Left renal pelvis (tissue), 4 donors: ENCODE measurements at places on chromosomes 1 and 21. TPM values are rescaled to one million over a fixed set of nuclear protein-coding genes. Genes with fewer than 3 reads are reported as not detected.

The RER1 gene
- polyA plus RNA-seq = 139 TPM

GRCh38 chr21:15557925-15558324 lies 171.9 kb upstream of the USP25 start:
- DNase-seq = no peak

The RNU1-2 gene
- polyA plus RNA-seq = not detected

The TSPAN1 gene
- polyA plus RNA-seq = 88.0 TPM

DNA sequence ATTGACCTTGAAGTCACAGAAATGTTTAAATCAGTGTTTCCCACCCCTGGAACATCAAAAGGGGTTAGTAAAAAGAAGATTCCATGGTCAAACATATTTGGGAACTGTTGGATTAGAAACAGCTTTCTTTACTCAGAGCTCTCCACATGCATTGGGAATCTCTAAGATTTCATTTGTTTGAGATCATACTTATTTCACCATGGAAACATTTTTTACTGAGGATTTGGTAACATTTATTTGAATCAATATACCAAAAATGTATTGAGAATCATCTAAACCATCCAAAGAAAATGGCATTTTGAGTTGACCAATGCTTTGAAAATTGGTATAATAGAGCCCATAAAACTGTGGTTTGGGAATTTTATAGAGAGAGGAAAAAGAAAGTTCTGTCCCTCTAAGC lies 25.3 kb downstream of the NGF start:
- DNase-seq = no peak

DNA sequence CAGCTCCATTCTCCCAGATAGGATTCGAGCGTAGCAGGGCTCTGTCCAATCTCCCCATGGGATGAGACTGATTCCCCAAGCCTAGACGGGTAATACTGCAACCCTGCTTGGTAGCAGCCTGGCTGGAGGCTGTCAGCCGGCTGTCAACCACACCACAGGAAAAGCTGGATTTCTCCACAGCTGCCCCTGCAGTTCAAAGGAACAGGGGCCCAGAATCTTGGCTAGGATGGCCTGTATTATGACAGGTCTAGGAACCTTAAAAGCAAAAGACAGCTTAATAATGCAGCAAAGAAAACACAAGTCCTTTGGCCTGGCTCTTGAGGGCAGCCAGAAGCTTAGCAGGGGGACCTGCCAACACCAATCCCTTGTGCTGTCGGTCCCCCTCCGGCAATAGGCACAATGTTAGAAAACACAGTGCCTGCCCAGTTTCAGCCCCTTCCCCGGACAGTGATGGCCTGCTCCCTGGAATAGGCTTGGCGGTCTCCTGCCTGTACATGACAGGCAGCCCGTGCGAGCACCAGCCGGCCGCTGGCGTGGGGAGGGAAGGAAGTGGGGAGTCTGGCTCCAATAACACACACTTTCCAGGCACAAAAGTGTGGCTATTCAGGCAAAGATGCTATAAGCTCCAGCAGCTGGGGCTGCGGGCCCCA lies 90.5 kb downstream of the TRABD2B start:
- no peak for DNase-seq

The EFNA3 gene
- 6.5 TPM for polyA plus RNA-seq

- DNase-seq = no peak
Measured at GRCh38 chr21:44564099-44564498, 5.5 kb upstream of the KRTAP10-3 start.

The ANGPTL7 gene
- 0.10 TPM for polyA plus RNA-seq

DNA sequence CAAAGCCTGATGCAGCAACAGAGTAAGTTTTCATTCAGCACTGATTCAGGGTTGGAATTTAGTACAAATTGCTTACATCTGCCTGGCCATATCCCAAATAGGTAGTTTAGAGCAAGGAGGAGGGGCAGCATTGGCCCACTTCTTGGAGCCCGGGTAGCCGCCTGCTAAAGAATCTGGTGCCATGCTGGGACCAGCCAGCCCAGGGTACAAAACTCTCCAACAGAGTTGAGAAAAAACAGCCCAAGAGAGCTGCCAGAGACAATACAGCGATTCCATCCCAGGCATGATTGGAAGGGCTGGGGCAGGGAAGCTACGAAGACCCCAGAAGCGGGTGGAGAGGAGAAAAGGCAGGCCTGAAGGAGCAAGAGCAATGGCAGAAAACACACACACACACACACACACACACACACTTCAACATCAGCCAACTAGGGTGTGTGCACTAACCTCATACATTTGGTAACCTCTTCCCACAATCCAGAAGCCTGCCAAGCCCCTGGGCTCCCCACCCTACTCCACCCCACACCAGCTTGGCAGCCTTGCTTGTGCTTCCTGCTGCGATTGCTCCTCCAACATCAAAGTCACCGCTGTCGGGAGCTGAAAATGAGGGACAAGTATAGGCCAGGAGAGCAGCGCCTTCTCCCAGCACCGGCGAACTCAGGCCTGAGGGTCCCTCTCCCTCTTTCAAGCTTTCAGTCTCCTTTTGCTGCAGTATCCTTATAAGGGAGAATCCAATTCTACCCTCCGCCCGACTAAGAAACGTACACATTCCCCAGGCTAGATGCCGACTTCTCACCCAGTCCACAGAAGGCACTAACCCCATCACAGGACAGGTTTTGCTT lies 1.2 kb downstream of the PIK3C2B start:
- no peak for DNase-seq

DNA sequence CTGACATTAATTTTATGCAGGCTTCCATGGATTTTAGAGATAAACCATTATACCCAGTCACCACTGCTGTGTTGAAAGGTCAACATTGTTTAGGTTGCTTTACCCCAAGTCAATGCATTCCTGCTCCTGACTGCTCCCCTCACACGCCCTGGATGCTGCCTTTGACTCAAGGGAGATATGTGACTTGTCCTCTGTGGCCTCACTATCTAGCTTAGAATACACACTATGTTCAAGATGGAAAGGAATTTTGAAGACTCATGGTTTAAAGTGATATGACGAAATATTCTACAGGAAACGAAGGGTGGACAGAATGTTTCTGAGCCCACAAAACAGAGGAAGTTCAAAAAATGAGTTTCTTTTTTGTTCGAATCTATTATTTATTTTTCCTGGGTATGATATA lies 170.4 kb upstream of the NR5A2 start:
- DNase-seq = no peak

DNA sequence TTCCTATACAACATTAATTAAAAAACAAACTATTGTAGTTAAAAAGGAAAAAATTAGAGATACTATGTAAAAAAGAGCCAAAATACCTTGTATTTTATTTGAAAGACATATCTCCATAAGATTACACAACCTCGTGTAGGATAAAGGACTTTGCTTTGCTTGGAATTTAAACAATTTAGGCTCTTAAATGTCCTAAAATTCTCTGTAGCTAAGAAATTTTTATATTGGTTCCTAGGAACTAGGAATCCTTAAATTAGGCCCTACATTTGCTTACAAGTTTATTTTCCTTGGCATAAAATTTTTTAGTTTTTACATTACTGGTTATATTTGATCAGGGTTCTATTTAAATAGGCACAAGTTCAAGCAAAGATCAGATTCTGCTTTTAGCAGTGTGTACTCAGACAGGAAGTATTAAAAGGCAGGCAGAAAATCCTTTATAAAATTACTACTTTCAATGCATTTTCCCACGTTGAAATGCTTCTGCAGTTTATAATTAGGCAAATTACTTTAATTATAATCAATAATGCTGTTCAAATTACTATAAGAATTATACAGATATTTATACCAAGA lies 3.4 kb upstream of the ANGPTL3 start:
- no peak for DNase-seq

The F3 gene
- polyA plus RNA-seq = 43.0 TPM

- DNase-seq = no peak
Measured at GRCh38 chr1:212743901-212744475, 44.3 kb upstream of the BATF3 start.

DNA sequence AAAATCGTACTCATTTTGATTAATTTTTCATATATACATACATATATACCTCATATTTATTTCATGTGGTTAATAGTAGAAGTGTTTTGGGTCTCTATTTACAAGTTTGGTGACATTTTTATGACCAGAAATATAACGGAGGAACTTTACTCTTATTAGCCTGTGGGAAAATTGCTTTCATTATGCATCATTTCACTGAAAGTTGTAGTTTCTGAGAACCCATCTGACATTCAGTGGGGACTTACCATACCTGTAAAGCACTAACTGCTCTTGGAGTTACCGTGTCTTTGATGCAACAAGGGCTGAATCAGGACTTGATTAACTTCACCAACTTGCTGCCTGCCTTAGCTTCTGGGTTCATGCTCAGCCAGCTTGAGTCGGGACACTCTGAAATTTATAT lies 49.9 kb upstream of the ITPKB start:
- DNase-seq = no peak

GRCh38 chr1:101959456-101959855 lies 37.3 kb downstream of the OLFM3 start:
- no peak for DNase-seq

The APCS gene
- not detected for polyA plus RNA-seq

GRCh38 chr1:20069874-20070273 lies at the start of gene PLA2G5:
PLA2G5 (plus strand) TSS chr1:20070194; CDS start chr1:20084831, 14,637 bp downstream.
- no peak for DNase-seq

The KPNA6 gene
- 34.5 TPM for polyA plus RNA-seq

GRCh38 chr1:3065797-3066196 lies 3.2 kb upstream of the PRDM16 start:
- DNase-seq = no peak

DNA sequence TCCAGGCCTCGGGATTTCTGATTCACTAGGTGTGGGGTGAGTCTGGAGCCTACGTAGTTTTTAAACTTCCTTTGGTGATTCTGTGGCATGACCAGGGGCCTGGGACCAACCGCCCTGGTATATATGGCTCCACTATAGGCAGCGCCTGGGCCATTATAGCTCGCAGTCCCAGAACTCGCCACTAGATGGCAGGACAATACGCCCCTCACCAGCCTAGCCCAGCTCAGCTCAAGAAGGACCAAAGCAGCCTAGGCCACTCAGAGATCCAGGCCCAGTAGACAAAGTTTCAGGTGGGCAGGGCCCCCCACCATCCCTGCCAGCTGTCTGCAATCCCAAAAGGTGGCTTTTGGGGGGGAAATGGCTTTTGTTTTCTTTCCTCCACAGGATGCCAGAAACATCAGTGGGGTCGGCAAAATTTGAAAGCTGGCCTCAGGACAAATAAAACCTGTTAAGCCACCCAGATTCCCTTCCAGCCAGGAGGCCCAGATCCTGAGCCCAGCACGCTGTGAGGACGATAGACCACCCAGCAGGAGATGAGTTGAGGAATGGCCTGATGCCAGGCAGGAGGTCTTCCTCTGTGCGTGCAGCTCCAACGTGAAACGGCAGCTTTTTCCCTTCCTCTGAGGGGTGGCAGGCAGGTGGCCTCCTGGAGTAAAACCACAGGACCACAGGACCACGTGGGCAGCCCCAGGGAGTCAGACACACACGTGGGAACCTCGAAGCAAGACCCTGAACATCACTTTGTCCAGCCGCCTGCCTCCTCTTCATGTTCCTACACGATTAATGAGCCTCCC lies 24.8 kb upstream of the TMEM51 start:
- peak; percentile 29 for DNase-seq

DNA sequence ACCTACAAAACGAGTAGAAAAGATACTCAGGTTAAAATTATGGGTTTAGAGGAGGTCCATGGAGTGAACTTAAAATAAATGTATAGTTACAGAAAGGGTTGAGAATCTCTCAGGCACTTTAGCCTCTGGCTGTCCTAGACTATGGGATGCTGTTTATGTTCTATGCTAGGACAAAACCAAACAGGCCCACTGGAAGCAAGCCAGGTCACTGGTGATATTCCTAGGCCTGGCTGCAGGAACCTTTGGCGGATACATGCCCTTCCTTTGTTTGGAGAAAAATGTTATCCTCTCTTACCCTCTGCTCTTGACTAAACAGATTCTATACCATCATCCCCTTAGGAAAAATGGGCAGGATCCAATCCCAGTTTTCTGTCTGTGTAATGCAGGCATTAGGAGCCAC lies 90.7 kb upstream of the DUSP10 start:
- peak; percentile 12 for DNase-seq

DNA sequence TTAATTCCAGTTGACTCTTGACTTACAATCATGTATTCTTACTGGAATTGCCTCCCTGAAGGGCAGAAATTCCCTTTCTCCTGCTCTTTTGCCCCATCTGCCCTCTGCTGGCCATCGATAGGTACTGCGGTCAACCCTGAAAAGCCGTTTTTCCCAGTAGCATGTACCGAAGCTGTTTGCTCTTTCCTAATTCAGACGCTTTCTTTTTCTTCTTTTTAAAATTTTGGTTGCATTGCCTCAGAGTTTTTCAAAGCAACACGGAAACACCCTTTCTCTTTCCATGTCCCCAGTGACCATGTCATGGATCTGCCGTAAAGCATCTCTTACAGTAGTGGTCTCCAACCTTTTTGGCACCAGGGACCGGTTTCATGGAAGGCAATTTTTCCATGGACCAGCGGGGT lies 164.2 kb upstream of the C1orf21 start:
- no peak for DNase-seq

DNA sequence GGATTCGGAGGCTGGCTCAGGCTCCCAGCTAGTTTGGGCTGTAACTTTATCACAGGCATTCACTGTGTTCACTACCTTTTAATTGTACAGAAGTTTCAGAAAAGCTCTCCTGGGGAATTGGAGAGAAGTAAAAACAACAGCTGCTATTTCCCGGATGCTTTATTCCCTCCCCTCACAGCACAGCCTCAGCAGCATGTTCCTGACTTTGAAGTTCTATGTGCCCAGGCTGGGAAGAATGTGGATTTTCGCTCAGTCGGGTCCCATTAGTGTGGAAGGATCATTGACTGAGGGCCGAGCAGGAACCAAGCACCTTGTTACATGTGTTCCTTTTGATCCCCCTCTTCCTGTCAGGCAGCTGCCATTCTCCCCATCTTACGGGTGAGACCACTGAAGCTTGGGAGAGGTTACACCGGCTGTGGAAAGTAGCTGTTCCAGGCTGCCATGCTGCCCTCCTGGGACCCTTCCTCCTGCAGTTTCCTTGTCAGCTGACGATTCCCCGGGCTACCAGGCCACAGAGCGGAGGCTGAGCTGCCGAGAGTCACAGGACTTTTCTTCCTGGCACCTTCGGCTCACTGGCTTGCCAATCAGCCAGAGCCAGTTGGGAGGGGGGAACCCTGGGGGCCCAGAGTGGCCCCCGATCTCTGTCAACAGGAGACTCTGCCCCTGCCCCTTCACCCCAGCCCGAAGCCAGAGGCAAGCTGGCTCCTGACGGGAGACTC lies 223.1 kb upstream of the TMEM51 start:
- DNase-seq = no peak

GRCh38 chr1:46595127-46595526 lies 8.9 kb downstream of the MKNK1 start:
- DNase-seq = no peak

- DNase-seq = no peak
Measured at GRCh38 chr1:56074007-56074651, 505.2 kb downstream of the PLPP3 start.

GRCh38 chr1:23019863-23020625 lies 776 bp downstream of the KDM1A start:
- DNase-seq = peak; percentile 42

The LIPI gene
- 0.32 TPM for polyA plus RNA-seq
